ENCODE measurements at places on chromosomes 2 and 18.

- DNase-seq = no peak
Measured at GRCh38 chr2:55843096-55843993, 80.2 kb downstream of the EFEMP1 start.

DNA sequence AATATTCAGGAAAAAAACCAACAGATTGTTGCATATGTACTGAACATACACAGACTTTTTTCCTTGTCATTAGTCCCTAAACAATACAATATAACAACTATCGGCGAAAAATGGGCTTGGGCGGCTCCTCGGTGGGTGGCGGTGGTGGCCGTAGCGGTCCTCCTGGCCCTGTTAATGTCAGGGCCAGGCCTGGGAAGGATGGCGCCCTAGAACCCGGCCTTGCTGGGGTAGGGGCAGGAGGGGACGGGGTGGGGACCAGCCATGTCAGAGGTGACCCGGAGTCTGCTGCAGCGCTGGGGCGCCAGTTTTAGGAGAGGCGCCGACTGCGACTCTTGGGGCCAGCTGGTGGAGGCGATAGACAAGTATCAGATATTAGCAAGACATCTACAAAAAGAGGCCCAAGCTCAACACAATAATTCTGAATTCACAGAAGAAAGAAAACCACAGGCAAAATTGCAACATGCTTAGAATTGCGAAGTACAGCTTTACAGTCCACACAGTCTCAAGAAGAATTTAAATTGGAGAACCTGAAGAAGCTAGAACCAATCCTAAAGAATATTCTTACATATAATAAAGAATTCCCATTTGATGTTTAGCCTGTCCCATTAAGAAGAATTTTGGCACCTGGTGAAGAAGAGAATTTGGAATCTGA is 36.5 kb downstream of the ROCK2 start:
- DNase-seq = no peak

GRCh38 chr2:219613461-219614070 is 13.9 kb upstream of the SLC4A3 start:
- no peak for DNase-seq

- no peak for DNase-seq
Measured at GRCh38 chr18:35127201-35127600, 86.0 kb downstream of the MAPRE2 start.

GRCh38 chr18:46563317-46563716 is 93.7 kb downstream of the LOXHD1 start:
- DNase-seq = no peak

DNA sequence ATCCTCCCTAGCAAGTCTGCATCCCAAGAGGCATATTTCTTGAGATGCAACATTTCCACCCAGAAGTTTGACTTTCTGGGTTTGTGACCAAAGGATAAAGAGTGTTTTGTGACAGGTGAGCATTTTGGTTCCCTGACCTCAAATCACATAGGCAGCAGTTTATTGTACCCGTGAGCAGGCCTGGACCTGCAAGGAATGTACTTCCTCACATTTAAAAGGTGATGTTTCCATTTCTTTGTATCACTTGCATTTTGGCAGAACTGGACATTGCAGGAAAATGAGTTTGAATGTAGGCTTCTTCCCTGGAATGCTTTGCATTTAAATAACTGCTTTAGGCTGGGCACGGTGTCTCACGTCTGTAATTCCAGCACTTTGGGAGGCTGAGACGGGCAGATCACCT is 160.7 kb downstream of the ALPK2 start:
- no peak for DNase-seq

DNA sequence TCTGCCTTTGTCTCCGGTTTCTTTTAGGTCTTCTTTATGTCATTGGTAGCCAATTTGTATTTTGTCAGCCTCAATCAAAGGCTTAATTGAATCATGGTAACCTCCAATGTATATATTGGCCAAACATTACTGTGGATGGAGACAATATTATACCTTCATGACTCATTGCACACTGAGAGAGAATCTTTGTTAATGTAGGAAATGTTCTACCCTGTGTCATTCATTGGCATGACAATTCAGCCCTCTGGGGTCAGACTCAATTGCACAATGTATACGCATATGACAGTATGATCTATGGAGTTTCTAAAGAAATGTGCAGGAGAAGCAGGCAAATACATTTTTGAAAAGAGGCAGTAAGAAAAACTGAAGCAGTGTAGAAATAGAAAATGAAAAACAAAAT is 162.6 kb downstream of the PDE11A start:
- DNase-seq = no peak

GRCh38 chr18:3624935-3625741 is 175.2 kb downstream of the TGIF1 start:
- DNase-seq = no peak

DNA sequence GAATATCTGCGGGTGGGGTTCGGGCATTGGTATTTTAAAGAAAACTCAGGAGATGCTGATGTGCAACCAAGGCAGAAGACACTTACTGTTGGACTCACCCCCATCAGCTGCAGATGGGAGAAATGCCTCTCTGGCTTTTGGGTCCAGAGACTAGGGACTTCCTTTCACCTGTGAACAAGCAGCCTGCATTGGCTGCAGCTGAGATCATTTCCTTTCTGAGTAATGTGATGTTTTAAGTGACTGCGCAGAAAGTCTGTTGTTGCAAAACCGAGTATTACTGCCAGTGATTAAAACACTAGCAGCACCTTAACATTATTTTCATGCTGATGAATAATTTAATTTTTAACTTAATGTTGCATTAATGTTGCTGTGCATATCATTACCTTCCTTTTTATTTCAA is 143.0 kb downstream of the TSN start:
- no peak for DNase-seq

GRCh38 chr18:46877329-46877987 is 39.8 kb downstream of the PIAS2 start:
- no peak for DNase-seq

DNA sequence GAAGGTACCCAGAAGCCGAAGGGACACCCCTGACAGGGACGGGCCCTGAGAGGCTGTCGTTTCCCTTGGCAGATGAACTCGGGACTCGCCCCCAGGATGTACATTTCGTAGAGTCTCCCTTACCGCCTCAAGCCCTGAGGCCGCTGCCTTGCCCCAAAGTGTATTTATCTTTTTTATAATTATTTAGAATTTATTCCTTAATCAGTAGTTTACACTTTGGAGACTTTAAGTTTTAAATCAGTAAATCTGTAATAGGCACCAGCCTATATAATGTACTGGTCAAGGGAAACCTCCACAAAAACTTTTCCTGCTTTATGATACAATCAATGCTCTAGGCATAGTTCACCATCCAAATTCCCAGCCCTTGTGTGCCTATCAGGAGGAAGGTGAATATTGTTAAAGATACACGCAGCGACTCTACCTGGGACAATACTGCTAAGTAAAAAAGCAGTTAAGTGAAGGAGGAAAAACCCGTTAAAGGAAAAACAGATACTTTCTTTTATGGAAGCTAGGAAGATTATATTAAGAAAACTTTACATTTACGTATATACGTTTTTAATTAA is 848 bp downstream of the VRK2 start:
- no peak for DNase-seq

DNA sequence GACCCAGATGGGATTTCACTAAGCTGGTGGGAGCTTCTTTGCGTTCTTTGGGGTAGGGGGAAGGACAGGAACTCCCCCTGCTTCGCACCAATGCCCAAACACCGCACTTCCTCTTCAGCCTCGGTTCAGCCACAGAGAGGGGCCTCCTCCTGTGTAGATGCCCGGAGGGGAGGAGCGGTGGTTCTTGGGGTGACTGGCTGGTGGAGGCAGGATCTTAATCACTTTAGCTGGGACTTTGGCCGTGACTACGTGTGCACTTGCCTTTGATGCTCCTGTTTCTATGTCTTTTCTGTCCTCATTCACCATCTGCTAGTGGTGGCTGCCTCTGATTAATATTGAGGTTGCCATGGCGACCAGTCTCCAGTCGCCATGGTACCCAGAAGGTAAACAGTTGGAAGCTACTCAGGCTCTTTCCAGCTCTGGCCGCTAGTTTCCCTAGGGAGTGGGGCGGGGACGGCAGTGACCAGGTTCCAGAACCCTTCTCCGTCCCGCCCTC is 1.9 kb downstream of the CNGA3 start:
- no peak for DNase-seq

- no peak for DNase-seq
Measured at GRCh38 chr2:41709702-41710599, 337.9 kb upstream of the PKDCC start.

DNA sequence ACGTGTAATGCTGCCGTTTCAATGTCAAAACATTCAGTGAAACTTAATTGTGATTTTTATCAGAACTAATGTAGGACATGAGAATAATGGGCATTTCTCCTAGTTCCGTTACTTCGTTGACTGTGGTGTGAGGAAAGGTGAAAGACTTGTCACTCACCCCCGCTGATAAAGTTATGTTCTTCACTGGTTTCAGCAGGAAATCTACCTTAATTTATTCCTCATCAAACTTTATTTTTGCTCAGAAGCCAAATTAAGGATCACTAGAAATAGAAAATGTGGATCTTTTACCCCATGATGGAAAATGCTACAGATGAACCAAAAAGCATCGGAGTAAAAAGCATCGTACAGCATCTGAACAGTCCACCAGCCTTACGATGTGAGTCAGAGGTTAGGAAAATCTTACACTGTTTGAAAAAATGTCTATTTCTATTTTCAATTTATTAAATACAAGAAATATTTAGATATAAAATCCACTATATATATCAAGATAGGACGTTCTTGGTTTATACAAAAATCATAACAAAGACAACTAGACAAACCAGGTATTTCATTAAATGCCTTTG is 1.0 kb upstream of the ROCK1 start:
- no peak for DNase-seq

DNA sequence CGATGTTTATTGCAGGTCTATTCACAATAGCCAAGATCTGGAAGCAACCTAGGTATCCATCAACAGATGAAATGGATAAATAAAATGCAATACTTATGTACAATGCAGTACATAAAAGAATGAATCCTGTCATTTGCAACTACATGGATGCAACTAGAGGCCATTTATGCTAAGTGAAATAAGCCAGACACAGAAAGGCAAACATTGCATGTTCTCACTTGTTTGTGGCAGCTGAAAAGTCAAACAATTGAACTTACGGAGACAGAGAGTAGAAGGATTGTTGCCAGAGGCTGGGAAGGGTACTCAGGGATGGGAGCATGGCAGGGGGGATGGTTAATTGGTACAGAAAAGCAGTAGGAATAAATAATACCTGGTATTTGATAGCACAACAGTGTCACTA is 563.9 kb downstream of the TMX3 start:
- peak; percentile 22 for DNase-seq

DNA sequence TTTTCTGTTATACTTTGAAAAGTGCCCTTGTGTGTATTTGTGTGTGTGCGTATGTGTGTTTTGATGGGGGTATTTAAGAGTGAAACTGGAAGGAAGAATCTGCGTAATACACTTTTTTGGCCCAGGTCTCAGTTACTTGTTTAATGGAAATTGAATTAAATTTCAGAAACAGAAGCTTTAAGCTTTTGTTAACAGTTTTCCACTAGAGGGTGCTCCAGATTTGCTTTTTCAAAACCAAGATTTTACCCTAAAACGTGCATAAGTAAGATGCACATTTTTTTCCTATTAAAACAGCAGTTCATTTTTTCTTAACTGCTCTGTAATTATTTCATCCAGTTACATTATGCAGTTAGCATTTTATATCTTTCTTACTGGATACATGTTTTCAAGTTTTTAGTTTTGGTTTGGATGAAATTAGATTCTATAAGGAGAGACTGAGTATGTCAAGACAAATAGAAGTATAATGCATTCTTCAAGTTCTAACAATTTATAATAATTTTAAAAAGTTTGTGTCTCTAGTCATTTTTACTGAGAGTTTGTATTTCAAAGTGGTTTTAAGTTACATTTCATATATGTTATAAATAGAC is 97.2 kb downstream of the PIK3C3 start:
- DNase-seq = no peak

DNA sequence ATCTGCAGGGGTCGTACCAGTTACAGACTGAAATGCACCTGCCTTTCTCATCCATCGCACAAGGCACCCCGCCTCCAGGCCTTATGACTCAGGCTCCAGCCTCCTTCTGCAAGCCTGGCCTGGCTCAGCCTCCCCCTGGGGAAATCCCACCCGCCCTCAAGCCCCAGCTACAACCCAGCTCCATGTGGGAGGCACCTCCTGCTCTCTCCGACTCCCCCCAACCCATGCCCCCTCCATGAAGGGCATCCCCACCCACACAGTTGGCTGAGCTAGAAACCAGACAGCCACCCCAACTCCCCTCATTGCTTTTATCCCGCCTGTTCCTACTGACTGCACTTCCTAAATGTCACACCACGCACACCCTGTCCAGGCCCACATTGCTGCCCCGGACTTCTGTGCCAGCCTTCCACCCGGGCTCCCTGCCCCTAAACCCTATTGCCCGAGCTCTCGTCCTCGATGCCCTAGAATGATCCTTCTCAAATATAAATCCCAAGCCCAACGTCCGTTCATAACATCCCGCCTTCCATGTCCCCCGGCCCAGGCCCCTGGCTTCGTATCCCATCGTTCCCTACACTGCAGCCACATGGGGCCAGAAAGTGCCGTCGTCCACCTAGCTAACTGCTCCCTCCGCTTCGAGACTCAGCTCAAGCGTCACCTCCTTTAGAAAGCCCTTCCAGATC is 9.9 kb downstream of the DNMT3A start:
- DNase-seq = no peak
